ENCODE measurements at places on chromosomes 5 and 9.

GRCh38 chr5:128466554-128466953 lies 71.5 kb downstream of the FBN2 start:
- no peak for DNase-seq

- no peak for DNase-seq
Measured at GRCh38 chr9:104775976-104776375, 12.0 kb downstream of the NIPSNAP3B start.

- DNase-seq: no peak
Measured at GRCh38 chr9:126796758-126797157, 8.1 kb upstream of the ZBTB43 start.

GRCh38 chr5:169842699-169843098 lies 137.6 kb downstream of the INSYN2B start:
- no peak for DNase-seq

- DNase-seq: no peak
Measured at GRCh38 chr5:75365740-75366139, 28.7 kb downstream of the HMGCR start.

- no peak for DNase-seq
Measured at GRCh38 chr9:132762896-132763295, 92.6 kb downstream of the GTF3C4 start.

All from CD14-positive monocyte (primary cell).